Activated CD4-positive, alpha-beta T cell treated with anti-CD3 and anti-CD28 coated beads for 4 hours (primary cell): ENCODE measurements at places on chromosomes 5 and 9.

DNA sequence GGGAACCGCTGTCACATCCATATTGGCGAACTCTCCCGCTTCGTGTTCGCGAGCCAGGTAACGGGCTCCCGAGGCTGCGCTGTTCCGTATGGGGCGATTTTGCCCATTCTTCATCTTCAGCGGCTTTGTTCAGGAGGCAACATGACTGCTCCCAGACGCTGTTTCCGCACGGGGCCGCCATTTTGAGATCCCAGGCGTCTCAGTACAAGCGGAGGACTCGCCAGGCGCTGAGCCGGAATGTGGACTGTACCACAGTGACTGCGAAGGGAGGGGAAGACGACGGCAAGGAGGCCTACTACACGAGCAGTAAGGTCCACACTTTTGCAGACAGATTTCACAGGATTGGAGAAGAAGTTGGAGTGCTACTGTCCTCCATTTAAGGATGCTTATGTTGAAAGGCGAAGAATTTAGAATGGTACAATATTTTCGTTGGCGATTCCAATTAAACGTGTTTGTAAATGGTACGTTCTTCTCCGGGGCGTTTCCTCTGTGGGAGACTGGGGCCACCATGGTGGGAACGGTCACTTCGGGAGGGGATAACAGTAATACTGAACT is 41.6 kb upstream of the ZNF300 start:
- no peak for DNase-seq

DNA sequence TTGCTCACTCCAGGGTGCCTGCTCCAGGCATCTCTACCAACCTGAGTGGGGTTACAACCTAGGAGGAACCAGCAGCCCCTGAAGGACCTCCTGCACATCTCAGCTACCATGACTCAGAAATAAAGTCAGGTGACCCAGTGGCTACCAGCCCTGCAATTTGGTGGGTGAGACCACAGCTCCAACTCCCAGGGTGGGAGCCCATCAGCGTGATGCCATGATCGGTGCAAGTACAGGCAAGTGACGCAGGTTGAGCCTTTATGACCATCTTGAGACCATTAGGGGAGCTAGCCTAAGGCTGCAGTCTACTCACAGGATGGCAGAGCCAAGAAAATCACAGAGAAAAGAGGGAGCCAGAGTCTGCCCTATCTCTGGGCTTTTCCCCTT is 8.6 kb downstream of the SEPTIN8 start:
- DNase-seq = no peak

- no peak for DNase-seq
Observed at GRCh38 chr5:116479776-116480675, 94.6 kb downstream of the SEMA6A start.

DNA sequence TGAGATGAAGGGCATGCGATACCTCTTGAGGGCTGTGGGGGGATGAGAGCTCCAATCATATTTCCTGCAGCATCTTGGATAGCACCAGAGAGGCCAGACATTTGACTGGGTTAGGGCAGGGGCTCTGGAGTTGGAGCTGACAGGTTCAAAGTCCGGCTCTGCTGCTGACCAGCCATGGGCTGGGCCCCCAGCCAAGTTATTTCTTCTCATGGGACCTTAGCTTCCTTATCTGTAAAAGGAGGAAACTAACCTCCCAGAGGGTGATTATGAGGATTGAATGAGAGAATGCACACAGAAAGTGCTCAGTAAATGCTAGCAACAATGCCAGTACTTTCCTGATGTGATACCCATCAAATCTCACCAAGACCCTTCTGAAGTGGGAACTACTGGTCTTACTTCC is 65.2 kb upstream of the SLC25A51 start:
- DNase-seq = no peak

DNA sequence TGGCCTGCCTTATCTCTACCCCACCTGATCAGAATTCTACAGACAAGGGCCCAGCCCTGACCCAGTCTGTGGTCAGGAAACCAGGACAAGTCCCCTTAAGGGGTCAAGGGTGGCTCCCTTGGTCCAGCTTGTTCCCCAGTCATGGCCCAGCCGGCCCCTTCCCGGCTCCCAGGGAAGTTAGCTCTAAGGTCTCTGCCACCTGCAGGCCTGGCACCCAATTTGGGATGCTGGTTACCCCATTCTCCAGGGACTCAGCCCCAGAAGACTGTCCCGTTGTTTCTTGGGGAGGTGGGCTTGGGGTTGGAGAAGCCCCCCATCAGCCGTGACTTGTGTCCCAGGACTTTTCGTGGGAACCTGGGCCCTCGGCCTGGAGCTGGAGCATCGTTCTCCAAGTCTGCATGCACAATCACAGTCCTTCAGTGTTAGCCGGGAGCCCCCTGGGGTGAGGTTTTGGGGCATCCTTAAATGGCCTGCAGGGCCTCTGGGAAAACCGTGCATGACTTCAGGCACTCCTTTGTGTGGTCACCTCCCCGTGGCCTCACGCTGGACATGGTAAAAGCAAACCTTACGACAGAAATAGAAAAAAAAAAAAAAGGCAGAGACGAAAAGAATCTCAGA is 150.8 kb upstream of the PHYKPL start:
- DNase-seq = no peak

DNA sequence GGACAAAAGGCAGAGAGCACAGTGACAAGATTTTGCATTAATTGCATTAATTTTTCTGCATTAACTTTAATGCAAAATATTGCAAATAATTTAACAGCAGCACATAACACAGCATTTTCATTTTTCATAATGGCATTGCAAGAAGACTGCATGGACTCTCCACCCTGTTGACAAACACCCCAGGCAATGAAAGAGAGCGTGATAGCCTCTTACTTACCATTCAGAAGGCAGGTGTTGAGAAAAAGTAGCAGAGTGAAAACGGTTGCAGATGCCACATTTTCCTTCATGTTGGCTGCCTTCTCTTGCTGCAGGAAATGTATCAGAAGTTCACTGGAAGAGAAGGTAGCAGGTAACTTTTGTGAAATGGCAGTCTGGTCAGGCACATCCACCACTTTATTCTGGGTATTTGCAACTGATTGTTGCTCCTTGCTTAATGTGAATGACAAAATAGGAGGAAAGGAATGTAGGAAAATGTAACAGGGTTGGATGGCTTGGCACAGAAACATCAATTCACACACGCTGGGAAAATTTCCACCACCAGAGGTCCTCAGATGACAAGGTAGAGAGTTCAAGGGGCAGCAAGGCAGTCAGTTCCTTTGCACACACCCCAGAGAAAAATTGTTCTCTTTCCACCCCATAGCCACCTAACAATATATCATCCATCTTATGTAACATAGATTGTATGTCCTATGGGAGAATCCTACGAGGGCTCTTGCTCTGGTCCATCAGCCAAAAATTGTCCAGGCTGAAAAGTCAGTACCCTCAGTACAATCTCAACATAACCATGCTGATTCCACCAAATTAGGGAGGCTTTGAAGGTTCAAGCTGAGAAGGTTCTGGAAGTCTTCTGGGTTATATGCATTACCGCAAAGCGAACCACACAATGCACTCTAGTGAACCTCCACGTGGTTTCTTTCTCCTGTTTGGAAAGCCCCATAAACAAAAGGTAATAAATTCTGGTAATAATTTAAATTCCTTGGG is 41.9 kb upstream of the AGXT2 start:
- peak; percentile 60 for DNase-seq

DNA sequence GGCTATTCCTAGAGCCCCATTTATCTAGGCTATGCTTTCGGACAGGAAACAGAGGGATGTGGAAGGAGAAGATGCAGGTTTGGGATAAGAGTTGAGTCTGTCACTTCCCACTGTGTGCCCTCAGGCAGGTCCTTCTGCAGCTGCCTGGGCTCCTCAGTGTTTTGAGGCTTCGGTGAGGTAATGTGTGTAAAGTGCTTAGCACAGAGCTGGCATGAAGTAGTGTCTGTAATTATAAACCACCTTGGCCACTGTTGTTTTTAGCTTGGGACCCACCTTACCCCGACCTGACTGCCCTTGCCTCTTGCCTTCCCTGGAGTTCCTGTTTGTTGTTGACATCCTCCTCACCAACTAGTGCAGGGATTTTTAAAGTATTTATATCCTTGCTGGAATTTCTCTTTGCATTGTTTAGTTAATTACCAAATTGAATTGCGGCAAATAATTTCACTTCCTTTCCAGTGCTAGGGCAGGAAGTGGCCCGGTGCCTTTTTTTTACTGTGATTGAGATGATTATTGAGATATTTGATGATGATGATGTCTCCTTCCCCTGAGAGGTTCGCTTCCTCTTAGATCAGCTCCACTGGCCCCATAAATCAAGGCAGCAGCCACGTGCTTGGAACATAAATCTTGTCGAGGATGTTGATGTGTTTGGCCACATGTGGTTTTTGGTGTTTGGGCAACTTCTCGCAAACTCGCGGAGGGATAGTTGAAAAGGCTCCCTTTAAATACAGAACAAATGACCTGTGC is 38.3 kb upstream of the DAB2IP start:
- no peak for DNase-seq

- no peak for DNase-seq
Observed at GRCh38 chr5:170623576-170624181, 119.9 kb downstream of the KCNIP1 start.

DNA sequence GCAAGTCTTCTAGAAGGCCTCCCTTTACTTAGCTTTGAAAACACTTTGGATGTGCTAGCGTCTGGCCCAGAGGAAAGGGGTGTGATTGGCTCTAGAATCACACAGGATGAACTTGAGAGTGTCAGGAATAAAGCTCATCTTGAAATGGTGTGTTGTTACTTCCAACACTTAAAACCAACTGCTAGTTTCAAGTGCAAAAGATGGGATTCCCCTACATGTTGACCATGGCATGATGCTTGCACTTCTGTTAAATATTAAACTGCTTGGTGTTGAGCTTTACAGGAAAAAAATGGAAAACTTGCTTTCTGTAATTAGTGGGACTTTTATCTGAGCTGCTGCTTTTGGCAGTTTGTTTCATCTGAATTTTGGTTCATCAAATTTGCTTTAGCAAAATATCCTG is 261.1 kb downstream of the MED10 start:
- DNase-seq = no peak

GRCh38 chr5:79771387-79771786 is 81.8 kb downstream of the CMYA5 start:
- DNase-seq = no peak

DNA sequence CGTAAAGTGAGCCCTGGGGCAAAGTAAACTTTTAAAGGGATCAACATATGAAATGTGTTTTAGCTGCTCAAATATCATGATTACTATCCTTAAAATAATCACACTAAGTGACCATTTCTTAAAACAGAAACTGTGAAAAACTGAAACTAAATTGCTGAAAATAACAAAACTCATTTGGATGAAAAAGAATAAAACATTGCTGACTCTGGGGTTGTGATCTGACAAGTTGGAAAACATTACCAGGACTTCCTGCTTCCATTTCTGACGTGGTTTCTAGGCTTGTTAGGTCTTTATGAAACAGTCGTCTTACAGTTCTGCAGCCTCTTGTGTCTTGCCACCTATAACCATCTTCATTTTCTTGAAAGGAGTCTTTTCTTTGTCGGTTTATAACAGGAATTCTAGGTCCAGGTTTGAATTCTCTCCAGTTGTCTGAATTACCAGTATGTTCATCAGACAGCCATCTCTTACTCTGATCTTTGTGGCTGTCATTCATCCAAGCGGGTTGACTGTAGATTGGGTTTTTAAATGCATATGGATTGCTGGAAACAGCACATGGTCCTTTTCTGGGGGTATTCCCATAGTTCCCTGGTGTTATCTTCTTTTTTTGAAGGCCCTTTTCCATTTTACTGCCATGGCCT is 1.7 kb downstream of the TUT7 start:
- peak; percentile 10 for DNase-seq

- no peak for DNase-seq
Observed at GRCh38 chr5:14200312-14200990, 57.3 kb downstream of the TRIO start.

GRCh38 chr9:99044827-99045226 is 60.1 kb upstream of the TGFBR1 start:
- no peak for DNase-seq

DNA sequence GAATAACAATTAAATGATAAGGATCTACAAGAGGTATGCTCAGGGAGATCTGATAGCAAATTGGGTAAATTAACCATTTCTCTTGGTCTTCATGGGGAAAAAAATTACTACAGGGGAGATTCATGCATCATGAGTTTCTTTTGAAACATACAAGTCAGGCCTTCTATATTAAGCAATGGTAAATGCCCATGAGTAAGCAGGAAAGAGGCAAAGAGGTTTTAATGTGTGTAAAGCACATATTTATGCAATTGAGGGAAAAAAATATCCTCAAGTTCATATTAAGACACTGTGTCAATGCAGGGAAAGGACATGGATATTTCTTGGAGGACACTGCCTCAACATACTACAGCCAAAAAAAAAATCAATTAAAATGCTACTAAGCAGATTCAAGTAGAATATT is 73.4 kb upstream of the NR4A3 start:
- no peak for DNase-seq

GRCh38 chr5:122311497-122311960 is 508 bp upstream of the SNCAIP start:
- DNase-seq = no peak

- DNase-seq = no peak
Observed at GRCh38 chr5:96870094-96871026, 5.9 kb upstream of the ERAP2 start.

DNA sequence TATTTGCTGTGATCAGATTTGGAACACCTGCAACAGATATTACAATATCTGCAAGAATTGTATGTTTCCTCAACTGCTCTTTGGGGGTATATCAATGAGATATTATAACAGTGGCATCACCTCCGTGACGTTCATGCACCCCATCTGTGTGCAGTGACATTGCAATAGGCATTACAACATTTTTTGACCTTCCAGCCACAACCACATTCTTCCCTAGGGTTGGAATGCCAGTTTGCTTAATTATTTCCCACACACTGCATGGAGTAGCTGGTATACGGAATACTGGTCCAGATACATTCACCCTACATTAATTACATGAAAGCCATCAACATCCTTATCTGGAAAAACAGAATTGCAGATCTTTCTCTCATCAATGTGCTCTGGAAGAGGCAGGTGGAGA is 42.3 kb downstream of the FBXO4 start:
- no peak for DNase-seq

DNA sequence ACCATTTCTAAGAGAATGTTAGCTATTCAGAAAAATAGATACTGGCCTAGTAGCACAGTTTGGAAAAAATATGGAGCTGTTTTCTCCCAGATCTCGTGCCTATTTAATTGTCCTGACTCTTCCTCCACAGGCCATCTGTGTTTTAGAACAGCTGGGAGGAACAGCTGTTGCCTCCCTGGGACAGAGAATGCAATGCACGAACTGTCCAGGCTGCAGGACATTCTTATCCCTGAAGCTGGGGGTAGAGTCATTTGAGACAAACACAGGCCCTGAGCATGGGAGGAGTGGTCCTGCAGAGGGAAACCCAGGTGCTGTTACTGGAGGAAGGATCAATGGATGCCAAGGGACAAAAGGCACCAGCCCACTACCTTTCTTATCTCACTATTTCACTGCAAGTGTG is 20.9 kb upstream of the SPARC start:
- no peak for DNase-seq

GRCh38 chr5:73327908-73328455 is 120.6 kb downstream of the FOXD1 start:
- DNase-seq = no peak

- DNase-seq = no peak
Observed at GRCh38 chr5:176320577-176320976, 41.0 kb downstream of the KIAA1191 start.

- DNase-seq = no peak
Observed at GRCh38 chr5:71960195-71960594, 147.1 kb upstream of the MAP1B start.

GRCh38 chr5:165420493-165420892 is 1915.1 kb downstream of the MAT2B start:
- DNase-seq = no peak

- DNase-seq = no peak
Observed at GRCh38 chr9:114375386-114376175, 12.2 kb downstream of the AKNA start.
